Non-pigmented ciliary epithelial cell (primary cell): ENCODE measurements at places on chromosomes 3 and 15.

- DNase-seq, result no peak
These were observed 63.6 kb downstream of the SCN5A start for GRCh38 chr3:38585791-38586420.

- no peak for DNase-seq
These were observed 5.7 kb downstream of the ABHD5 start for GRCh38 chr3:43696441-43696840.

GRCh38 chr3:26718315-26718714, 95.7 kb downstream of the LRRC3B start:
- no peak for DNase-seq

- DNase-seq, result no peak
These were observed 15.8 kb upstream of the EPHB3 start for GRCh38 chr3:184545769-184546168.

GRCh38 chr3:143750841-143751240, 97.4 kb downstream of the SLC9A9 start:
- DNase-seq, result no peak

DNA sequence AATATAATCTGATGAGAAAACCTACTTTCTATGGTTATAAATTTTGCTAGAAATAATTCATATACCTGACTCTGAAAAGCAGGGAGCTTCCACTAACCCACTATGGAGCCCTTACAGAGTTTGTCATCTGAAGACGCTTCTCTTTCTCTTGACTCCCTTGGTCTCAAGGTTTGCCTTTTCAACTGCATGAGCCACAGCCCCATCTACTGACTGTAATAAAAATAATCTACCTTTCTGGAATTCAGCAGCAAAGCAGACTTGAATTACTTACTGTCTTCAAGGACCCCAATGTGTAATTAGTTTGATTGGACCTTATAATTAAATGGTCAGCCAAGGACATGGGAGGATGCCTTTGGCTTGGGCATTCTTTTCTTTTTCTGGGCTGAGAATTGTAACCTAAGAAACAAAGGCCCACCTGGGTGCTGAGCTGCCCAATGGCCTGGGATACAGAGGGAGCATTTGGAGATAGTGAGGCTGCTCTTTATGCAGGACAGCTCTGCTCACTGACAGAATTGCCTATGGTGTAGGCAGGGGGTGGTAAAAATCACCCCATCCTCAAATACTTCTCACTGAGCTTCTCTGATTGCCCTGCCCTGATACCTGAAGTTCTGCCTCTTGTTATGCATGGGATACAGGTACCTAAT, 178.6 kb upstream of the TRIM42 start:
- no peak for DNase-seq

- no peak for DNase-seq
These were observed 48.4 kb downstream of the ADPGK start for GRCh38 chr15:72735111-72735510.

- DNase-seq, result no peak
These were observed 492.5 kb upstream of the CFAP20DC start for GRCh38 chr3:59542276-59542675.

- DNase-seq, result no peak
These were observed 701.5 kb upstream of the GBE1 start for GRCh38 chr3:82462977-82463376.

DNA sequence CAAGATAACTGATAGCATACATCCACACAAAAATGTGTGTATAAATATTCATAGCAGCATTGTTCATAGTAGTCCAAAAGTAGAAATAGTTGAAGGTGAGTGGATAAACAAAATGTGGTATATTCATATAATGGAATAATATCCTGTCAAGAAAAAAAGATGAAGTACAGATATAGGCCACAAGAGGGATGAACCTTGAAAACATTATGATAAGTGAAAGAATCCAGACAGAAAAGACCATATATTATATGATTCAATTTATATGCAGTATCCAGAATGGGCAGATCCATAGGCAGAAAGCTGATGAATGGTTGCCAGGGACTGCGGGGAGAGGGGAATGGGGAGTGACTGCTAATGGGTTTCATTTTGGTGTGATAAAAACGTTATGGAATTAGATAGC, 54.3 kb upstream of the TNIK start:
- DNase-seq, result no peak

GRCh38 chr15:25439369-25439836, 579 bp upstream of the UBE3A start:
- no peak for DNase-seq

DNA sequence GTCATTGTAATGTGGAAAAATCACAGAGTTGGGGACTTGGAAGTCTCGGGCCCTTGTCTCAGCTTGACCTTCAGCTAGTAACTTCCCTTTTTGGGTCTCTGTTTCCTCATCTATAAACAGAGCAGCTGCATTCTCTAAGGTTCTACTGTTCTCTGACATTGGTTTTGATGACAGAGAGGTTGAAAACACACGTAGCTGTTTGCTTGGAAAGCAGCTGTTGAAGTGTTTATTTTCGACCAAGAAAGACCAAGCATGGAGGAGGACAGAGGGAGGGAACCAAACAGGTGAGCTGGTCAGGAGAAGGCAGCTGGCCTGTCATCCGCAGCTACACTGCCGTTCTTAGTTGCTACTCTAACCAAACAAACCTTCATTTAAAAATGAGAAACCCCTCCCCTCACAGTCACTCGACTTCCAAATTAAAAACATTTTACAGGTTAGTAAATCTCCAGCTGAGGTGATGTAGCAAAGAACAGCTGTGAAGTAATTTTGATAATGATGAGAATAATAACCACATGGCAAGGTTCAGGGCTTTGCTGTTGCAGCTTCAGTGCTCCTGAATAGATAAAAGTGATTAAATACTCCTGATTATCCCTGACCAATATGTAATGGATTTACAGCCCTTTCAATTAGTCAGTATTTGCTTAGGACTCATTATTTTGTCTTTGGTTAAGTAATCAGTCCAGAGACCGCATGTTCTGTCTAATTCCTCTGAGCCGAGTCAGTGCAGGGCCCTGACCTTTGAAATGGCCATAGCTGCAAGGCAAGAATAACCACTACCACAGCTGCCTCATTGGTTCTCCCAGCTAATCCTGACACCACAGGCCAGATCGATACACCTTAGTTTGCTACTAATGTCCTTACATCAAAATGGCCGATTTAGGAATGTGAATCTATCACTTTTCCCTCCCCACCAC, 65.3 kb downstream of the MEIS2 start:
- no peak for DNase-seq

- DNase-seq, result no peak
These were observed 6.8 kb upstream of the WNT7A start for GRCh38 chr3:13886593-13887129.

DNA sequence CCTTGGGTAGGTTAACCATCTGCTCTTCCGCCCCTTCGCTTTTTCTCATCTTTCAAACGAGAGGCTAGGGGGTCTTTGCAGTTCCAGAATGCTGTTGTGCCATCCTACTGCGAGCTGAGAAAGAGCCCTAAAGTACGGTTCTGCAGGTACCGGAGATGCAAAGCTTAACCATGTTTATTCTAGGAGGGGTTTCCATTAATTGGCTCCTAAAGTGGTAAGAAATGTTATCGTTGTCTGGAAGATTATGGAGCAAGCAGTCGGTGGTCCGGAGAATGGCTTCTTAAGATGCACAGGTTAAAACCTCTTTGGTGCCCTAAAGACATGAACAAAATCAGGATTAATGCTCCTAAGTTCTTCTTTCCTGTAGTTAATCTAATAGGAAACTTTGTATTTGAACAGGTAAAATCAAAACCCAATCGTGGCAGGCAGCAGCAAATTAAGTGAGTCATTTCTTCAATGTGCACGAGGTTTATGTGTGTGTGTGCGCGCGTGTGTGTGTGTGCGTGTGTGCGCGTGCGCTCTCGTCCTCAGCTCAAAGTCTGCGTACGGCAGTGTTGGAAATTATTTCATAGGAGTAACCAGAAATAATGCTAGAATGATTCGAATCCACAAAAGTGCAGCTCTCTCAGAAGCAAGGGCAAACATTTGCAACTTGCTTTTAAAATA, 772 bp downstream of the FAM81A start:
- no peak for DNase-seq

GRCh38 chr3:188993181-188993580, 178.6 kb upstream of the TPRG1 start:
- no peak for DNase-seq

GRCh38 chr15:65287520-65287855, 805 bp upstream of the PARP16 start:
- DNase-seq, result no peak

DNA sequence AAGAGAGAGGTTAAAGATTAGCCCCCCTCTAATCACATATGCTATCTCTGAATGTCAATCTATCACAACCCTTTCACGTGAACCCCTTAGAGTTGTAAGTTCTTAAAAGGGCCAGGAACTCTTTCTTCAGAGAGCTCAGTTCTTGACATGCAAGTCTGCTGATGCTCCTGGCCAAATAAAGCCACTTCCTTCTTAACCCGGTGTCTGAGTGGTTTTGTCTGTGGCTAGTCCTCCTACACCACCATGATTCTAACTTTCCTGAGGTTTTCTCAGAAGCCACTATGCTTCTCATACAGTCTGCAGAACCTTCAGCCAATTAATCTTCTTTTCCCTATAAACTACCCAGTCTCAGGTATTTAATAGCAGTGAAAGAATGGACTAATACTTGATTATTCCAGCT, 231.1 kb upstream of the CNTN6 start:
- DNase-seq, result no peak

GRCh38 chr15:25238126-25238525, 200.7 kb downstream of the UBE3A start:
- DNase-seq, result no peak

GRCh38 chr3:128253150-128253549, 99.9 kb downstream of the EEFSEC start:
- DNase-seq, result no peak

GRCh38 chr3:130839813-130840212, 54.1 kb upstream of the ATP2C1 start:
- DNase-seq, result no peak

- peak; percentile 88 for DNase-seq
These were observed 113.6 kb upstream of the TPM1 start for GRCh38 chr15:62929000-62929357.
